Mesothelial cell of epicardium (in vitro differentiated cells): ENCODE measurements at places on chromosomes 3 and 15.

GRCh38 chr3:143122089-143122430 is 2.5 kb downstream of the CHST2 start:
- no peak for DNase-seq

GRCh38 chr3:196927571-196928453 is 14.5 kb downstream of the NCBP2 start:
- no peak for DNase-seq

DNA sequence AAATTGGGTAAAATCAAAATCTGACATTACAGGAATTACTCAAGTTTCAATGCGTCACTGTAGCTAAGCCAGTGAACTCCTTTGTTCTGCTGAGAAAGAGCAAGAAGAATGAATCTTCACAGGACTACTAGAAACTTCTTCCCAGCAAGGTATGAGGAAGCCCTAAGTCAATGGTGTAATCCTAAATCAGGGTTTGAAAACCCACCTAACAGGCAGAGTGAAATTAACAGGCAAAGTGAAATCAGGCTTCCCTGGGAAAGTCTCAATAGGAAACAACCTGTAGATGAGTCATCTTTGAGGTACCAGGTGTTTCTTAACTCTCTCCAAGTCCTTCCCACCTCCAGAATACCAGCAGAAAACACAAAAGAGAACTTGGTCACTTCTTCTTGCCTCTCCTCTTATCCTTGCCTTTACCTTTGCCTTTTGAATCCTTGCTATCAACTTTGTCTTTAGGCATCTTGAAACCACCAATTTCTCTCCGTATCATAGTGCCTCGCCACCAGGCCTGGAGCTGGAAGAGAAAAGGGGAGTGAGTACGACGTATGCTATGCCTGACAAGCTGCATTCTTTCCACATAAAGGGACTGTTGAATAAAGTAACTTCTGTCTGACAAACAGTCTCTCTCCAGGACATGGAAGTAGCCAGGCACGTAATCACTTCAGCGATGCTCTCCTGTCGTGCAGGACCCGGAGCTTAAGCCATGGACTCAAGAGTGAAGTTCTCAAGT is 60.6 kb upstream of the RPL35A start:
- DNase-seq, result no peak

DNA sequence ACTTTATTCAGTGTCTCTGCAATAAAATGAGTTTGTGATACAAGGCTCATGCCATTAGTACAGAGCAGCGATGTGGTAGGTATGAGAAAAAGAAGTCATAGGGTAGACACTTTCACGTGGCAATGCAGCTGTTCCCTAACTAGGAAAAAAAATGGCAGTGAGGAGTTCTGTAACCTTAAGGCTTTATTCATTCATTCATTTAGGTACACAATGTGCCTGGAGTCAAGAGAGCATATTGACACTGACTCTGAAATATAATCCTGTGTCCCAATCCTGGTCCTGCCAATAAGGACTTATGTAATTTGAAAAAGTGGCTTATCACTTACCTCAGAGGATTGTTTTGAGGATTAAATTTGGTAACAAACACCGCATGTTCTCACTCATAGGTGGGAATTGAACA is 173.0 kb upstream of the AZI2 start:
- no peak for DNase-seq

DNA sequence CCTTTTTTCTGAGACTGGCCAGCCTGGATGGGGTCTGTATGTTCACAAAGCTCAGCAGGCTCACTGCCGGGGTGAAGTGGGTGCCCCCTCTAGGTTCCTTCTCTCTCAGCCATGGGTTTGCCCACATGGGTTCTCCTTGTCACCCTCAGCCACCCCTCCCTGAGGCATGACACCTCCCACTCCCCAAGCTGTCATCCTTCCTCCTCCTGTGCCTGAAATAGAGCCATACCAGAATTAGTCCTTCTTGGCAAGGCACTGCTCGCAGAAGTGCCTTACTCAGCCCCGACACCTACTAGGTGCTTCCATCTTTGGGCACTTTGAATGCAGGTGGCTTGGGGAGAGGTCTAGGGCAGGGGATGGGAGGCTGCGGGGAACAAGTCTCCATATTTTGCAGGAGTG is 62.9 kb upstream of the SEC13 start:
- no peak for DNase-seq

DNA sequence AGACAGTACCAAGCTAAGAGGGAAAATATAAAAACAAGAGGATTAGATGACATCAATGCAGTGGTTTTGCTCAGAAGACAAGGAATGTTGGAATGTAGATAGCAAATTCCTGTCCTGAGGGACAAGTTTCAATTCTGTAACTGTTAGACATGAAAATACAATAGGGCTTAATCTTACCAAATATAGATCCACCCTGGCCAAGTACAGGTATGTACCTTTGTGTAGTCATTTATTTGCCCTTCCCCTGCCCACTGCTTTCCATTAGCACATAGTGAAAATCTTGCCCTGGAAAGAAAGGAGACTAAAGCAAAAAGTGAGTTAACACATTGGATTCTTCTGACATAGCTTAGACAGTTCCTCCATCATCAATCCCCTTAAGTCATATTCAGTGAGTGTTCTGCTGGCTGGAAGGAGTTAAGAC is 389.0 kb upstream of the THBS1 start:
- no peak for DNase-seq

DNA sequence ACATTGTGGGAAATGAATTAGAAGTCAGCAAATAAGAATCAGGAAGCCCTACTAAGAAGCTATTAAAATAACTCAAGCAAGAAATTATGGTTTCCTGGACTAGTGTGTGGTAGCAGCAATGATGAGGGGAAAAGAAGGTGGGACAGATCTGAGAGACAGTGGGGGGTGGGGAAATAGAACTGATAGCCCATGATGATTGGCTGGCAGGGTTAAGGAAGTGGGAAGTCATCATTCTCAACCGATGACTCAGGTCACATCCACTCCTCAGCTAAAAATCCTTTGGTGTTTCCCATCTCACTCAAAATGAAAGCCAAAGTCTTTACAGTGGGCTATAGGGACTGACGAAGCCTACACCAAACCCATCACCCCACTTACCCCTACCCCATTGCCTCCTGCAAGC is 153.9 kb upstream of the ARHGEF26 start:
- DNase-seq, result no peak

DNA sequence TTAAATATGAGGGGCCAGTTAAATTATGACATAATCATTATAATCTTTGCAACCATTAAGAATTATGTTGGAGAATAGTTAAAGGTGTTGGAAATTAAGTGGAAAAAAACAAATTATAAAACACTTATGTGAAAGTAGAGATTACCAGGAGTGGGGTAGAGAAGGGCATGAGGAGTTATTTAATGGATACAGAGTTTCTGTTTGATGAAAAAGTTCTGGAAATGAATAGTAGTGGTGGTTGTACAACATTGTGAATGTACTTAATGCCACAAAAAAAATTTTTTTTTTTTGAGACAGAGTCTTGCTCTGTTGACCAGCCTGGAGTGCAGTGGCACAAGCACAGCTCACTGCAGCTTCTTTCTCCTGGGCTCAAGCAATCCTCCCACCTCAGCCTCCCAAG is 25.1 kb upstream of the TNIK start:
- no peak for DNase-seq

DNA sequence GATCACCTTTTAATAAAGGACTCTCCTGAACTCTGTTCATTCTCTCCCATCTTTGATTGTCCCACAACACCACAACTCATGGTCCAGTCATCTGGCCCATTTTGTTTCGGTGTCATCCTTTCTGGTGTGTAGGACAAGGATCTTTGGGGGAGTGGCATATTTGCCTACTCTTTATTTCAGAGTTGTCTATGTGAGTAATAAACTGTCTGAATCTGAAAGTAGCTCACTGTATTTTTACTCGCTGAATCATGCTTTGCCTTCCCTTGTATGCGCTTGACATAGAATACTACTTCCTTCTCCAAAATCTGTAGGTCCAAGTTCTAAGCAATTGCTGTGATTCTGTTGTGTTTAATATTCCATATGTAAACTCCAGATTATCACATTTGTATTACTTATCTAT is 29.9 kb upstream of the NOX5 start:
- DNase-seq, result no peak

GRCh38 chr3:45890405-45890804 is 4.1 kb downstream of the CCR9 start:
- DNase-seq, result no peak

- no peak for DNase-seq
Observed at GRCh38 chr15:68658151-68658550, 79.4 kb downstream of the CORO2B start.

DNA sequence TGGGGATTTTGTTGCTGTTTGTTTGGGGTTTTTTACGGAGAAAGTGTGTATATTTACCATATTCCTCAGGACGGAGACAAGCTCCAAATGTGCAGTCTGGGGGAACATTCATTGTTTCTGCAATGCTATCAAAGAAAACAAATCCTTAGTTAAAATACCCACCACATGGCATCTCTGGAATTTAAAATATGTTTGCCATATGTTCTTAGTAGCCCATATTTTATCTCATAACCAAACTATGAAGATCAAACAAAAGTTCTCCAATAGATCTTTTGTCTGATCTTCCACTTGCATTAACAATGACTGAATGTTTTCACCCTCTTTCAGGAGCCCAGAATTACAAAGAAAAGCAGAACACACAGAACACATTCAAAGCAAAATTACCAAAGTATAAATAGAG is 35.3 kb downstream of the EFHB start:
- no peak for DNase-seq

GRCh38 chr3:36060950-36061349 is 319.4 kb upstream of the STAC start:
- DNase-seq, result no peak

DNA sequence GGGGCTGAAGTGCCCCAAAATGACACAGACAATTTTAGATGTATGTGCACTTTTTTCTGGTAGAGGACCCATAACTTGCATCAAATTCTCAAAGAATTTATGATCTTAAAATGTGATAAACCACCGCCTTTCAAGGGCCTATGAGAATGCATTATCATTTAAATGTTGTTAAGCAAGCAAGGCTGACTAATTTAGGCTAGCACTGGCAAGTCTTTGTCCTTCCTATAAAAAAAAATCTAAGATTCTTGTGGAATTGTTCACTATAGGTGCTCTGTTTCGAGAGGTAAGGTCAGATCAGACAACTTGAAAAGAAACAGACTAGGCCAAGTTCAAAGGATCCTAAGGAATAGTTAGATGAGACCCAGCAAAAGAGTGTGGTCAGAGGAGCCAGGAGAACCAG is 128.9 kb upstream of the PHLDB2 start:
- no peak for DNase-seq

DNA sequence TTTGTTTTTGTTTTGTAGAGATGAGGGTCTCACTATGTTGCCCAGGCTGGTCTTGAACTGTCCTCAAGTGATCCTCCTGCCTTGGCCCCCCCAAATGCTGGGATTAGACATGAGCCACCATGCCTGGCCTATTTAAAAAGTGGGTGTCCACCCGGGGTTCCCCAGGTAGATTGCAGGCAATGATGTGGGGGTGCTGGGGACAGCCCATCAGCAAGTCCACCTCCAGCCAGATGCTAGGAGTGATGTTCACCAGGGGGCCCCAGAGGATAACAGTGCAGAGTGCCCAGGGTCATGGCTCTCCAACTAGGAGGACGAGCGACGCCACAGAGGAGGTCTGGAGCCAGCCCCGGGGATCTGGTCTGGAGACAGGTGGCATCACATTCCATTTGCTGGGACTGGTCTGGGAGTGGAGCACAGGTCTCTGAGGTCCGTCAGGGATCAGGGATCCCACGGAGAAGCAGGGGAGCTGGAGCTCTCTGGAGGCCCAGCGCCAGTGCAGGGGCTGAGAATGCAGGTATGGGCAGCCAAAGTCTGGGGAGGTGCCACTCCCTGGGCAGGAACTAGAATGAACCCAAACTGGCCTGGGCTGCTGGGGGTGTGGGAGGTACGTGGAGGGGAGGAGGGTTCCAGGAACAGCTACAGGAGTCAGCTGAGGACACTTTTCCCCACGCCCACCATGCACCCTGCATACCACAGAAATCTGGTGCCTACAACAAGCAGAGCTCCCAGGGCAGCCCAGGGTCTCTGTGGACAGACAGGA is 51.2 kb upstream of the PCSK6 start:
- no peak for DNase-seq

- DNase-seq, result no peak
Observed at GRCh38 chr3:33041909-33042308, 55.0 kb downstream of the GLB1 start.

DNA sequence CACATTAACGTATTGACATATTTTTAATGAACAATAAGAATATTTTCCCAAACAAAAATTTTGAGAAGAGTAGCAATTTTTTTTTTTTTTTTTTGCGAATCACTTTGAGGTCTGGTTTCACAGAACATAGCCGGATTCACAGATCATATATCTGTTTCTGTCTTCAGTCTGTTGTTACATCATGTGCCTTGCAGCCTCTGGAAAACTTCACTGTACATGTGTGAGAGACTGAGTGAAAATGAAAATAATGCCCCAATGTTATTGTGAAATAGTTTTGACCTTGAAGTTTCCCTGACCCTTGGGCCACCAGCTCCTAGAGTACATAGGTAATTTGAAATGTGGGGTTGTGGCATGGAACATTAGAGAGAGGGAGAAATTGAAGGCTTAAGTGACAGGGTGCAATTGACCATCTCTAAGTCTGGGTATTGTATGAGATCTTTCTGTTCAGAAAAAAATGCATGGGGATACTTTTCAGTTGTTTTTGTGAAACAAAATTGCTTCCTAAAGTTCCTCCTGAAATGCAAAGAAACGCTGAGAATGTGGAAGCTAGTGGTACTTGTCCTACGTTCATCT is 14.0 kb downstream of the ITPR1 start:
- no peak for DNase-seq

DNA sequence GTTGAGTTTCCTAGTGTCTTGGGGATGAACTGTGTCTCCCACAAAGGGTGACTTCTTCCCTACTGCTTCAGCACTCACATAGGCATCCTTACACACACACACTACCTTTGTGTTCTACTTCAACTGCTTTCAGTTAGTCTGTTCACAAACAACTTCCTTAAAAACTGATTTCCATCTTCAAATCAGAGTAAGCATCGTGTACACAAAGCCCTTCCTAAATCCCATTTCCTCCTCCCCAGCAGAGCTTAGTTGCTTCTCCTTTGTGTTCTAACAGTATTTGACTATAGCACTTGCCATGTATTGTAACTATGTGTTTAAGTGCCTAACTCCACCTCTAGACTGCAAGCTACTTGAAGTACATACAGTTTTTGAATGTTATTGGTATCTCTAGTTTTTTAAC is 71.7 kb downstream of the TNIK start:
- DNase-seq, result no peak
